ENCODE measurements at places on chromosomes 1 and 21.

- DNase-seq: no peak
Observed at GRCh38 chr1:212981571-212982328, 31.4 kb downstream of the VASH2 start.

DNA sequence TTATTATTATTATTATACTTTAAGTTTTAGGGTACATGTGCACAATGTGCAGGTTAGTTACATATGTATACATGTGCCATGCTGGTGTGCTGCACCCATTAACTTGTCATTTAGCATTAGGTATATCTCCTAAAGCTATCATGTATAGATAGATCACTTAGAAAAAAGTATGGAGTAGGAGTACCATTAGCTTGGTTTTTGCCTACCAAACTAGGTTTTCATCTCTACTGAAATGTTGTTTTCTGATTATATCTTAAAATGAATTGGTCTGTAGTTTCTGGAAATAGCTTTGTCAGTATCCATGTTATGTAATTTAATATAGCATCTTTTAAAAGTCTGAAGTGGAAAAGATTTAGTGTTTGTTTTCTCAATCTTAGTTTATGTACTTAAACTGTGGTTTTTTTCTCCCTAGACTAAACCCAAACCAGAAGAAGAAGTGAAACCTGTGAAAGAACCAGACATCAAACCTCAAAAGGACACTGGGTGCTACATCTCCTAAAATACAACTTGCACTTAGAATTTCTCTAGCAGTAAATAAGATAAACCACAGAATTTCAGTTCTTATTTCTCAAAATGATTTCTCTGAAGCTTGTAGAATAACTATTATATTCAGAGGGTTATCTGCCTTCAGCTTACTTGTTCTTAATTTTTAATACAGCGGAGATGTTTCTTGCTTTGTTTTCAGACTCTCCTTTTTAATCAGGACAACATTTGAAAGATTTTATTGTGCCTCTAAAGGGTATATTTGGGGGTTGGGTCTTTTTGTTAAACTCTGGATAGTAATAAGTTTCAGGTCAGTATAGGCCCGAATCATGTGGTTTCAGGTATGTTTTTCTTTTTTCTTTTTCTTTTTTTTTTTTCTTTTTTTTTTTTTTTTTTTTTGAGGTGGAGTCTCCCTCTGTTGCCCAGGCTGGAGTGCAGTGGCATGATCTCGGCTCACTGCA lies 4.5 kb upstream of the FAM177B start:
- DNase-seq: no peak

DNA sequence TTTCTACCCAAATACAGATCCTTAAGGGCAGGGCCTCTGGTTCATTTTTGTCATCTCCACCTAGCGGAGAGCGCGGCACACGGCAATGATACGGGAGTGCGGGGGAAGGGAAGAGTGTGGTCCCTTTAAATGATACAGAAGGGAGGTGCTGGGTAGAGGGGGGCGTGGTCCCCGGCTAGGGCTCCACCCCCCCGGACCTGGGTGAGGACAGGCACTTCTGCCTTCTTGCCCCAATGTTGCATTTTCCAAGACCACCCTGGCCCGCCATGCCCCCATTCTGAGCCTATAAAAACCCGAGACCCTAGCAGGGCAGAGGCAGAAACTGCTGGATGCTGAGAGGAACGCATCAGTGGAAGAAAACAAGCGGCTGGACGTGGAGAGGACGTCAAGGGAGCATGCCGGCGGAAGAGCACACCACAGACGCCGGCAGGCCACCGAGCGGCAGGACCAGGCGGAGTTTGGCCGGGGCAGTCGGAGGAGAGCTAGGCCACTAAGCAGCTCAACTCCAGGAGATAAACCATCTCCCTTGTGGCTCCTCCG lies 30.0 kb downstream of the LRRC3 start:
- DNase-seq: no peak

DNA sequence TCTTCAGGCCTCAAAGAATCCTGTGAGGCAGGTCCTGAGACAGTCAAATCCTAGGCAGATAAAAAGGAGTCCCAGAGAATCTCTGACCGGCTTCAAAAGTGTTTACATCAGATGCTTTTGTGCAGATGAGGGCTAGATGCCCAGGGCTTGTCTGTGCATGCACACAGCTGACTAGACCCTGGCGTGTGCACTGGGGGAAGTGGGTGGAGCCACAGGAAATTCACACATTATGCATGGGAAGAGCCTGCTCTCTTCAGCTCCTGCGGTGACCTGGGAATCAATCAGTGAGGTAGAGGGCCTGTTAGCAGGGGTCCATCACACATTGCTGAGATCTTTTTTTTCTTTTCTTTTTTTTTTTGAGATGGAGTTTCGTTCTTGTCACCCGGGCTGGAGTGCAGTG lies 36.6 kb upstream of the NHLH2 start:
- DNase-seq: peak; percentile 97

- peak; percentile 78 for DNase-seq
Observed at GRCh38 chr1:165129568-165130164, 226.8 kb downstream of the LMX1A start.

DNA sequence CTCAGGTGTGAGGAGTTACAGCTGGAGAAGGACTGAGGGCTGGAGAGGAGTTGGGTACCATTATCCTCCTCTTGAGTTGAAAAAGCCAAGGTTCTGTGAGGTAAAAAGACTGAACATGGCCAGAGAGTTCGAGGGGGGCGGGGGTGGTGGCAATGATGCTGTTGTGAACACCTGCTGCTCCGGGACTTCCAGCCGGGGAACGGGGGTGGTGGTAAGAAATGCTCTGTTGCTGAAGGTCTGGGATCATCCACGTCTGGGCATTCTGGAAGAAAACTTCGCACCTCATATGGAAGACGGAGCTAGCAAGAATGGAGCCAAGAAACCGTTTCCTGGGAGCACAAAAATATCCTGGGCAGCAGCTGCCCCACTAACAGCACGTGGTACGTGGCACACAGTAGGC lies 20.1 kb upstream of the ALPL start:
- no peak for DNase-seq

DNA sequence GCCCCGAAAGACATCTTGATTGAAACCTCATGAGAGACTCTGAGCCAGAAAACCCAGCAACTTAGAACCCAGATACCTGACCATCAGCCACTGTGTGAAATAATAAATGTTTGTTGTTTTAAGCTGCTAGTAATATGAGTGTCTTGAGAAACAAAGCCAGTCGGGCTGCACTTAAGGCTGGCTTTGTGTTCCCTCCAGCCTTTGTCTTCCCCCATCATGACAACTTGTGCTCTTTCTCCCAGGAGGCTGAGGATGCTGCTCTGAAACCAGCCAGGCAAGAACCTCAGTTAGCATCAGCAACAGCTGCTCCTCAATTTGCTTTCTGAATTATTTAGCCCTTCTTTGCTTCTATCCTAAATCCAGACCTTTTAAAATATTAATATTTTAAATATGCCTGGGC lies 78.2 kb downstream of the SLC16A1 start:
- no peak for DNase-seq

DNA sequence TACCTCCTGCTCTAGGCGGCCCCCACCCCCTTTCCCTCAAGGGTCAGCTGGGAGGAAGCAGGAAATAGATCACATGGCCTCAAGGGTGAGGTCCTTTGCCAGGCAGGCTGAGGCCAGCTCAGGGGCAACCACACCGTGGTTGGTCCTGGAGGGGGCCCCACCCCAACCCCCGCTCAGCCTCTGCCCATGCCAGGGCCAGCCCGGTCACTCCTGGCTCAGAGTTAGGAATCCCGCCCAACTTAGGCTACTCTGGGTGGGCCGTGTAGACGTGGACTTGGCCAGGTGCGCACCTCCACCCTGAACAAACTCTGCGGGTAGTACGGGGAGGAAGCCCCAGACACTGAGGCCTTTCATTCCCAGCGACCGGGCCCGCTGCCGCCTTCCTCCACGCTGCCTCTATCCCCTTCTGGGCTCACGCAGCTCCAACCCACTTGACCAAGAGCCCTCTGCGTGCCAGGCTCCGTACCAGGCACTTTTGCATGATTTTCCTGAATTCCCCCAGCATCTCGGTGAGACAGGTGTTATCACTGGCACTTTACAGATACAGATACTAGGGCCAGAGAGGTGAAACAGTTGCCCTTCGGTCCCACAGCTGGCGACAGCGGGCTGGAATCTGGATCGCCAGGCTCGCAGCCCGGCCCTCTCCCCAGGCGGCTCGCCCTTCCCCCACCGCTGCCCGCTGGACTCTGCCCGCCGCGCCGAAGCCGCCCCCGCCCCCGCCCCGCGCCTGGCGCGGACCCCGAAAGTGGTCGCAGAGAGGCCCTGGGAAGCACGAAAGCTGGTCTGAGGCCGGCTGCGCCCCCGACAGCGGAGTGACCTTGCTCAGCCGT lies 769 bp downstream of the GALE start:
- DNase-seq: peak; percentile 90

DNA sequence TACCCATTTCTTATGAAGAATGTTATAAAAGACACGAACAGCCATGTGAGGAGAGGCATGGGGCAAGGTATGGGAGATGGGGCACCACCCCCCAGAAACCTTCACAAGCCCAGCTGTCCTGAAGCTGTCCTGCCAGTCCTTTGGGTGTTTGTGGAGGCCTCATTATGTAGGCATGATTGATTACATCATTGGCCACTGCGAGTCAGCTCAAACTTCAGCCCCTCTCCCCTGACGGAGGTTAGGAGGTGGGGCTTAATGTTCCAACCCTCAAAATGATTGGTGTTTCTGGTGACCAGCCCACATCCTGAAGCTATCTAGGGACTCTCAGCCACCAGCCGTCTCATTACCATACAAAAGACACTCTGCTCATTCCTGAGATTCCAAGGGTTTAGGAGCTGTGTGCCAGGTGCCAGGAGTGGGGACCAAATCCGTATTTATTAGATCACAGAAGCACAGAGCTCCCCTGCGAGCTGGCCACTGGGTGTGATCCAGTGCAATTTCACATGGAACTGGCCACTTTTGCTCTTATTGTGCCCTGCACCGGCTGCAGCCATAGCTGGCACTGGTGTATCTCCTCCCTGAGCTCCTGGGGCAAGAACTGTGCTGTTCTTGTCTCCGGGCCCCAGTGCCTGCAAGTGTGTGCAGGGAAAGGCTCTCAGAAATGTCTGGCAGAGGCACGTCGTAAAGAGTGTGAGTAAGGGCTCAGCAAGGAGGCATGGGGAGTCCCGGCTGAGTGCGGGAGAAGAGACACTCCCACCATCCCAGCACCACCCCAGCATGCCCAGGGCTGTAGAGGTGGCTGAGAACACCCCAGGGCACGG lies 10.5 kb downstream of the KIAA1614 start:
- DNase-seq: peak; percentile 50

- DNase-seq: peak; percentile 4
Observed at GRCh38 chr1:5620997-5621396, 371.2 kb downstream of the NPHP4 start.

DNA sequence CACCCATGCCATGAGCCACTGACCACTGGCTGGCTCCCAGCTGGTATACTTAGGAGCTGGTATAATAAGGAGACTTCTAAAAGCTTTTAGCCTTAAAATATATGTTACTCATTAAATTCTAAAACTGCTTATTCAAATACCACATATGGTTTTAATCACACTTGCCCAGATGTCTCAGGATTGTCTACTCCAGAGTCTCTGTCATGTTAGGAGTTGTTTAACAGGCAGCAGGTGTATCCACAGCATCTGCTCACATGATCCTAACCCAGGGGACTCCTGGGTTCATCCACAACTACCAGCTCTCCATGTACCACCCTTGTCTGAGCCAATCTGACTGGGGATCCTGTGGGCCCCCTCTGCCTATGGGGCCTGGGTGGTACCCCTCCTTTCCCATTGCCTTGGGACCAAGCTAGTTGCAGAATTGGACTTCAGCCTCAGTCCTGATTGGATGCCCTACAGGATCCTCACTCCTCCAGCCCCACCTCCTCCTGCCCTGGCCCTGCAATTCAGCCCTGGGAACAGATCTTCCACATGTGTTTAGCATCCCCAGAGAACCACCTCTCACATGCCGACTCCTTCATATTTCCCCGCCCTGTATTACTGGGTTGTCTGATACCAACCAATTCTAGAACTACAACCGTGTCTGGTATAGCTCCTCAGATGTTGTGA lies 61.3 kb downstream of the BCAR3 start:
- no peak for DNase-seq

DNA sequence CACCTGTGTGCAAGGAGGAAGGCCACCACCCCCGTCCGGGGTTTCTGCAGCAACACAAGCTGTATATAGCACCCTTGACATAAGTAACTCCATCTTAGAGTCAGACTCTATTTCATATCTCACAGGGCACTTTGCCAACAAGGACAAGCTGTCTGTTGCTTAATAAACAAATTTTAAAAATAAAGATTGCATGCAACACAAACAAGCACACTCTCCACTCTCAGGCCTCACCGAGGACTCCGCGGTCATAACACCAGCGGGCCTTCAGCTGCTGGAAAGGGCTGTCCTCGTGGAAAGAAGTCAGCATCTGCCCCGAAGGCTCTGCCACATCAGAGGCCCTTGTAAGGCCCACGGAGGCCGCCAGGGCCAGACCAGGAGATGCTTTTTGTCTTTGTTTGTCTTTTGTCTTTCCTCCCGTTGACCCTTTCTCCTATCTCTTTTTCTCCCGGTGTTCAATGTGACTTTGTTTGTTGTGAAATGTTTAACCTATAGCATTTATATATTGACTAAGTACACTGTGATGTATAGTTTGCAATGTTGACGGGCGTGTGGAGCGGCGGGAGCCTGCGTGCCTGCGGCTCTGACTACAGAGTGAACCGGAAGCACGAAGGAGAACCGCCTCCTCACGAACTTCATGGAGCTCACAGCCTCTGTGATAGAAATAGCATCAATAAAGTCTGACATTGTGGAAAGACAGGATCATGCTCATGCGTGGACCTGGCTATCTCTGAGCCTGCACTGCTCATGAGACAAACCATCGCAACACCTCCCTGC lies 24.1 kb downstream of the MEGF6 start:
- DNase-seq: peak; percentile 39

- no peak for DNase-seq
Observed at GRCh38 chr1:115324649-115325420, 13.2 kb downstream of the NGF start.

GRCh38 chr1:179137617-179138255 lies 55.9 kb downstream of the TOR3A start:
- DNase-seq: peak; percentile 41

GRCh38 chr1:4616831-4617465 lies 37.5 kb upstream of the AJAP1 start:
- DNase-seq: no peak

DNA sequence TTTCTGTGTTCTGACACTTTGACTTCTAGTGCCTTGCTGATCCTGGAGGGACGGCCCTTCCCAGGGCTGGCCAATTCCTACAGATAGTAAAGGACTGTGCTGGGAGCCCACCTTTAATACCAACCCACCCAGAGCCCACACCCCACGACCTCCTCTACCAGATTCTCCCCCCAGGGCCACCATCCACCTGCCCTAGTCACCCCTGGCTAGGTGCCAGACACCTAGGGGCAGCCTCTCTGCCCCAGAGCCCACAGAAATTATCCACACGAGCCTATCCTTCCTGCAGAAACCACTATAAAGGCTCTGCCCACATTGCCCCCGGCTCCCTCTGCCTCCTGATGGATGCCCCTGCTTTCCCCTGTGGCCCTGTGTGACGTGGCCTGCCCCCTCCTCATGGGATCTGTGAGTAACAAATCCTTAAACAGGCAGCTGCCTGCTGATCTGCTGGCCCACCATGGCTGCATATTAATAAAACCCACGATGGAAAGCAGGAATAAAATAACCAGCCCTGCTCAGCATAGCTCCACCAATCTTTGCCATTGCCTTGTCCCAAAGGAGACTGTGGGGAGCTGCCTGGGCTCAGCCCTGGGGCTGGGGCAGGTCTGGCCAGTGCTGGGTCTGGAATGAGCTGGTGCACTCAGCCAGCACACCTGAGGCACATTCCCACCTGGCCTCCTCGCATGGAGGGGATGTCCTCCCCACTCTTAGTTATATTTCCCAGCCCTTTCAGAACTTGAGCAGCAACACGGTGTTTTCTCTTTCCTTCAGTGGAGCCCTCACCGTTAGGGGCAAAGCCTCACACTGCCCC lies 488.5 kb downstream of the NPHP4 start:
- no peak for DNase-seq

Data from epithelial cell of esophagus (primary cell).